ENCODE measurements at places on chromosomes 12 and 14. TPM values are rescaled to one million over a fixed set of nuclear protein-coding genes. Genes with fewer than 3 reads are reported as not detected.

Gene PAPLN
- 2.2 TPM for total RNA-seq

Gene CCDC88C
- total RNA-seq = 0.19 TPM

Gene EPYC
- not detected for total RNA-seq

Gene TSHR
- total RNA-seq = not detected

Gene GABARAPL1
- total RNA-seq = 172 TPM

Data from HFFc6 (cell line).